ENCODE measurements at places on chromosomes 5 and 9. TPM values are rescaled to one million over a fixed set of nuclear protein-coding genes. Genes with fewer than 3 reads are reported as not detected.

Gene PTPRD
- total RNA-seq: 0.33 TPM

Gene SLC34A1
- not detected for total RNA-seq

Gene CDK5RAP2
- 31.8 TPM for total RNA-seq

Gene ABO
- not detected for total RNA-seq

Gene DEPDC1B
- total RNA-seq: 12.3 TPM

Gene EXOC3
- 19.5 TPM for total RNA-seq

Data from mammary epithelial cell (primary cell).